Renal cortical epithelial cell (primary cell): ENCODE measurements at places on chromosomes 7 and 10.
A peak's percentile ranks its signal among the peaks of the same experiment; 100 is the strongest.

DNA sequence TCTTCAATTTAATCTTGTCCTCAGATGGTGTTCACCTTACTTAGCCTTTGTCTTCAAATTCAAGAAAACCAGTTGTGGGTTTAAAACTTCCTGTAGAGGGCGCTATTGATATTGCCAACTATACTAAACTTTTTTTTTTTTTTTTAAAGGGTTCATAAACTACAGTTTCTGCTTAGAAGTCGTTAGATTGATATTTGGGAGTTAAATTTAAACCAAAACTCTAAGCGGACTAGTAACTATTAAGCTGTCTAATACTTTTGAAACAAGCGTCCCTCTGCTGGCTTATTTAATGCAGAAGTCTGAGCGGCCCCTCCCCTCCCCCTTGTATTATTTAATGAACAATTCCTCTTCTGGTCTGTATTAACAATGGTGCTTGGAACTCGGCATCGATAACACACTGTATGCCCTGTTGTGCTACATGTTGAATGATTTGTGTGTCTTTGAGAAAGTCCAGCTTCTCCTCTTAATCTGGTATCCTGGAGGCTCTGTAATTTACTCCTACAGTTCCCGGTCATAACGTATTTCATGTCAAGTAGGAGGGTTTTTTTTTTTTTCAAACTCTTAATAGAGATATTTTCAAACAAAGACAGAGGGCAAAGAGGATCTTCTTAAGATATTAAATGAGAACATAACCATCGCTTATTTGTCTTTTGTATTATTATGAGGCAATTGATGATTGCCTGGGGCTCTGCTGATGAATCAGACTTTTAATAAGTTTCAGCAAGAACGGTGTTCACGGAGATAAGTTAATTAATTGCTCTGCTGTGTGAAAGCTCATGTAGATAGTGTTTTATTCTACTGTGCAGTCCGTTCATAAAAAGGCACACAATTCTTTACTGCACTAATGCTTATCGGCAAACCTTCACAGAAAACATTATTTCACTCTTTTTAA, 22.6 kb upstream of the CREB5 start:
- peak; percentile 89 for DNase-seq

DNA sequence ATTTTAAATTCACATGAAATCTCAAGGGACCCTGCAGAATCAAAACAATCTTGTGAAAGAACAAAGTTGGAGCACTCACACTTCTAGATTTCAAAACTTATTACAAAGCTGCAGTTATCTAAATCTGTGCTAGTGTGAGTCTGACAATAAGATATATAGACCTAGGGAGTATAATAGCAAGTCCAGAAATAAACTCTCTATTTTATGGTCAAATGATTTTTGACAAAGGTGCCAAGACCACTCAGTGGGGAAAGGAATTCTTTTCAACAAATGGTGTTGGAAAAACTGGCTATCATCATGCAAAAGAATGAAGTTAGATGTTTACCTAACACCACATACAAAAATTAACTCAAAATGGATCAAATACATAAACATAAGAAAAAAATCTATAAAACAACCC, 68.2 kb downstream of the TFEC start:
- peak; percentile 22 for DNase-seq

DNA sequence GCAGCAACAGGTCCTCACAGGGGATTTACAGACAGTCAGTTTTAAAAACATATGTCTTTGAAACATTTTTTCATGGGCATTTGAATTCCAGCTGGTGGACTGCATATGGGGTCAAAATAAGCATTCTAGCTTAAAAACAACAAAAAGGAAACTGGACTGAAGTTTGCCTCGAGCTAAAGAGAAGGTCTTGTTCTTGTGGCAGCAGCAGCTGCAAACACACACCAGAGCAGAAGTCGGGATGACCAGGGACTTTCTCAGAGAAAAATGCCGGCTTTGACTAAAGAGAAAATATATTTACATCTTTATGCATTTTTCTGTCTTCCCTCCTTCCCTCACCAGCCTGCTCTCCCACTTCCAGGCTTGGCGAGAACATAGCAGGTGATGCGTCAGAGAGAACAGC, 361.4 kb downstream of the CXCL12 start:
- DNase-seq, result no peak

- DNase-seq, result peak; percentile 26
These were observed 35.3 kb upstream of the EGR2 start for GRCh38 chr10:62851442-62851841.

DNA sequence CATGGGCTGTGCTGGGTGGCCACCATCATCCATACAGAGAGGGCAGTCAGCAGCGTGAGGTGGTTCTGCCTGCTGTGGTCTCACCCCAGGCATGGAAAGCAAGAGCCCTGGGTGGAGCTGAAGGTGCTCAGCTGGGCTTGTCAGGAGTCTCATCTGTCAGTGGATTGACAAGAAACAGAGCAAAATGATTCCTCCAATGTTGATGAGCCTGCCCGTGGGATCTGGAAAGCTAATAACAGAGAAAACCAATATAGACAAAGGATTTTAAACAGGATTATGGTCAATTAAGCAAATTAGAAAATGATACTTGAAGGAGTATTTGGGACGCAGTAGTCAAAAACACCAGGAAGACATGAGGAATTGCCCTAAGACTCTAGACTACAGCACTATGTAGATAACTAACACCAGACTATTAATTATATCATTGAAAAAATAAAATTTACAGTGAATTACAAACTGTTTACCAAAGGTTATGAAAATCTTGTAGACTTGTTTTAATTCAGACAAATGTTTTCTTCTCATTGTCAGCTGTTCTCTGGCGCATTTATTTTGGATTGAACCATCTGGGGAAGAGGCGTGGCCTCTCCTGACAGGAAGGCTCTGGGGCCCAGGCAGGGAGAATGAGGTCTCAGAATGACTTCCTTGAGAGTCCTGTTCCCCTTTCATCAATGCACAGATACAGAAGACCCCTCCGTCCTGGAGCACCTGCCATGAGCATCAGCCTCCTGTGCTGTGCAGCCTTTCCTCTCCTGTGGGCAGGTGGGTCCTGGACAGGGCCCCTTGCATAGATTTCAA, 211.2 kb upstream of the PRSS58 start:
- no peak for DNase-seq

DNA sequence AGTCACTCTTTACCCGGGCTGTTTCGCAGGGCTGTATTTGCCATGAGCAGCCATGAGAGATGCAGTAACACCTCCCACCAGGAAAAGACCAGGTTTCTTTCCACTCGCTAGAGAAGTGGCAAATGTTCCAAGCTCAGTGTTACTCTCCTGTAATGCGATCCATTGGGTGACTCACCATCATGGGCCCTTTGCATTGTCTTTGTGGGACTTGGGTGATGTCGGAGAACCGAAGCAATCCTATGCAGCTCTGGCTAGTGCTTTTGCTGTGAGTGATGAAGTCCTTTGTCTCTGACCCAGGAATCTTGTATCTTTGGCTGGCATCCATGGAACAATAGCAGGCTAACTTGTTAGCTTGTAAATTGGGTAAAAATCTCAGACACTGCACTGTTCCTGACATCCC, 40.0 kb downstream of the GHRHR start:
- no peak for DNase-seq
